Hematopoietic multipotent progenitor cell treated with erythropoietin and hydrocortisone succinate and interleukin-3 and kit ligand, for 4 days (in vitro differentiated cells): ENCODE measurements at places on chromosomes 3 and 15.

DNA sequence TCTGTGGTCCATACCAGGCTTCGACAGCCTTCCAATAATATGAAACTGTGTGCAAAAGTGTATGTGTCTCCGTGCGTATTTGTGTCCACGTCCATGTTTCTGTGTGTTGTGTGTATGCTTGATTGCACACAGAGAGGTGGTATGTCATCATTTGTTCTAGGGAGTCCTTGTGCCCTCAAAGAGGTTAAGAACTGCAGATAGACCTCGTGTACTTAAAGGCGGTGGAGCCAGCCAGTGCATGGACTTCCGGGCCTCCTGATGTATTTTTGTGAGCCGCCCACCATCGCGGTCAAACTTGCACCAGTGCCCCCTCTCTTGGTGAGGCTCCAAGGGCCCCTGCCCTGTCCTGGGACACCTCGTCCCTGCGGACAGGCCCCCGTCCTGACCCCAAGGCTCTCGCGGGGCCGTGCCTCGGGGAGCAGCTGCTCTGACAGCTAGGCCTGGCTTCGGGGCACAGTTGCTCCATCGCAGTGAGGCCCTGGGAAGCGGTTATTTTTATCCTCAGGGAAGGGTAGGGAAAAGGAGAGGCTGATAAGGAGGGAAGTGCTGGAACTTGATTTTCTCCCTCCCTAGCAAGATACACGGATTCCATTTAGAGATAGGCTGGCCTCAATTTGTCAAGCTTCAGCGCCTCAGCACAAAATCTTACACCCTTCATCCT, 1.2 kb upstream of the RYK start:
- no peak for DNase-seq

DNA sequence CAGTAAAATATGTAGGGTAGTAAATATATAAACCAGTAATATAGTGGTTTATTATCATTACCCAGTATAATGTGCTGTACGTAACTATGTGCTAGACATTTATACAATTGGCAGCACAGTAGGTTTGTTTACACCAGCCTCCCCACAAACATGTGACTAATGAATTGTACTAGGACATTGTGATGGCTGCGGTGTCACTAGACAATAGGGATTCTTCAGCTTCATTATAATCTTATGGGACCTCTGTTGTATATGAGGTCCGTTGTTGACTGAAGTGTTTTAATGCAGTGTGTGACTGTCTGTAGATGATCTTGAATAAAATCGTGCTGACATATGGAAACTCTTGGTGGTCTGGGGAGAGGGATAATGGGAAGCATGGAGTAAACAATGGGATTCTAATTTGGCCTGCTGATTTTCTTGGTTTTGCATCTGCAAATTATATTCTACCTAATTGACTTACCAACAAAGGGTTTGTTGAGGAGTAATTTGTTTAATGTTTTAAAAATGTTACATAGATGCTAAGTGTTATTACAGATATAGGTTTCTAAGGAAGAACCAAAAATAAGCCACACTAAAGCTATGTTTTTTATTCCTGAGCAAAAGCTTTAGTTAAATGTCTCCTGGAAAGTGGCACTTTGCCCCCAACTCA, 496.5 kb upstream of the TBL1XR1 start:
- DNase-seq, result no peak

DNA sequence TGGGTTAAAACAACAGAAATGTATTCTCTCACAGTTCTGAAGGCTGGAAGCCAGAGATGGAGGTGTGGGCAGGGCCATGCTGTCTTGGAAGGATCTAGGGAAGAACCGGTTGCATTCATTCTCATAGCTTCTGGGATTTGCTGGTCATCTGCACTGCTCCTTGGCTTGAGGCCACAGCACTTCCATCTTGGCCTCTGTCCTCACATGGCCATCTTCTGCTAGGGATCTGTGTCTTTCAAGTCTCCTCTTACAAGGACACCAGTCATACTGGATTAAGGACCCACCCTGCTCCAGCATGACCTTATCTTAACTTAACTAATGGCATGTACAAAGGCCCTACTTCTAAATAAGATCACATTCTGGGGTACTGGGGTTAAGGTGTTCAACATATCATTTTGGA, 47.7 kb downstream of the RPLP1 start:
- no peak for DNase-seq

GRCh38 chr15:52800828-52801747, 11.0 kb upstream of the ONECUT1 start:
- no peak for DNase-seq

GRCh38 chr15:34064438-34064837, 25.4 kb upstream of the AVEN start:
- no peak for DNase-seq

DNA sequence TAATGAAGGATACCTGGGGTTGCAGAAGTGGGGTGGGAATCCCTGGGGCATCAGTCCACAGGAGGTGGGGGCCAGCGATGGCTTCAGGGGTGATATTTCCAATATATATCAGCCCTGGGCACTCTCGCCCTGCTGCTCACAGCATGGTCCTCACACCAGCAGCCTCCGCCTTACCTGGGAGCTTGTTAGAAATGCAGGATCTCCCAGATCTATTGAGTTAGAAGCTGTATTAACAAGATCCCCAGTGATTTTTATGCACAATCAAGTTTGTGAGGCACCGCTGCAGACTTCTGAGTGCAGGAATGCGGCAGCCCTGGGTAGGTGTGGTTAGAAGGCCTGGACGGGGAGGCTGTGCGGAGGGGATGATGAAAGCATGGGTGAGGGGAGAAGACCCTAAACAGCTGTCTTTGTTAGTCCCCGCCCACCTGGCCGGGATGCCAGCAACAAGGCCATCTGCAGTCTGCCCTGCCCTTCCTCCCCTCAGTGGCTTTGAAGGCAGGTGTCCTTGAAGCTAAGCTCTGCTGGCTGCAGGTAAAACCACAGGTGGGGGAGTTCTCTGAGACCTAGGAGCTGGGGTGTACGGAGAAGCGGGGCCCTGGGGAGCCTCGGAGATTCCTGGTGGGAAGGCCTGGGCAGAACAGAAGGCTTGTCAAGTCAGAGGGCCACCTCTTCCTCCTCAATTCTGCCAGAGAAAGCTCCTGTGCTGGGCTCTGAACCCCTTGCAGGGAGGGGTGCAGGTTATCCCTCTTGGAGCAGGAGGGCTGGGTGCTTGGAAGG, 11.4 kb downstream of the FAM107A start:
- no peak for DNase-seq

- no peak for DNase-seq
Observed at GRCh38 chr3:27607370-27607769, 114.8 kb downstream of the EOMES start.

GRCh38 chr15:65766422-65767263, 25.4 kb downstream of the DENND4A start:
- DNase-seq, result no peak

DNA sequence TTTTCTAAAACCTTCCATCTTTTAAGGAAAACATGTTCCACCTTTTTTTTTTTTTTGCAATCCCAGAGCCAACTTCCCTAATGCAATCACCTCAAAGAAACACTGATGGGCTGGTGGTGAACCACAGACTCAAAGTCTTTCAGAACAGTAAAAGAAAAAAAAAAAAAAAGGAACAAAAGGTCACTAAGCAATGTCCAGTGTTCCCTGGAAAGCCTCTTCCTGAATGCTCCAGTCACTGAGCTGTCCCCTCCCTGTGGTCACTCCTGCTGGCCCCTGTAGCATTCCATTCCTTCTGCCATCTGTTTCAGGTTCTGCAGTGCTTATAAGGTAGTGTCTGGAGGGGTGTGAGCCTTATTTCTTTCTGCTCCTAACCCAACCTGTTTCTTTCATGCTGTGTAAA, 53.3 kb downstream of the AAGAB start:
- DNase-seq, result peak; percentile 19

GRCh38 chr3:54951405-54951804, 23.5 kb upstream of the LRTM1 start:
- peak; percentile 64 for DNase-seq

DNA sequence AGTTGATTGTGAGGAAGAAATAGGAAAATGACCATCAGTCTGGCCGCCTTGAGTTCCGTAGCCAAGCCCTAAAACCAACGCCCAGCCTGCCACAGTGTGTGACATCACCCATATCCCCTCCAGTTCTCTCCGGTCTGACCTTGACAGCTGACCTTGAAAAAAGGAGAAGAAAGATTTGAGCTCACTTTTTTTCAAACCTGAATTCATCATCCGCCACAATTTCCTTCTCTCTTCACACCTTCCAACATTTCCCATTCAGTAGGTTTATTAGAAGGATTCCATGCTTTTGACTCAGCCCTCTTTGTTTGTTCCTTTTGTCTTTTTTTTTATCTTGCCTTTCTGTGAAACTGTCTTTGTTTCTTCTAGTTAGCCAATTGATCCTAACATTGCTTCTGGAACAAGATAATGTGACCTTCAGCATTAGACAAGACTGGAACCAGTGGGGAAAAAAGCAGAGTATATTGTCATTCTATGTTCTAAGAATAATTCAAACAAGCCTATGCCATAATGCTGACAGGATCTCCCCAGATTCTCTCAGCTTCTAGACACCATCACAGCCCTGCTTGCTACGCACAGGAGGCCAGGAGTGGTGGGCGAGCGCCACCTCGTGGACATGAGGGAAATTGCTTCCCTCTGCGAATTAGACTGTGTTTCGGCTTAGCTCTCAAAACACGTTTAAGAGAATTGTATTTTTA, 283.1 kb downstream of the FGF12 start:
- peak; percentile 71 for DNase-seq

- DNase-seq, result no peak
Observed at GRCh38 chr3:123984957-123985356, 7.0 kb downstream of the ROPN1 start.

GRCh38 chr15:80989081-80989517, 520 bp downstream of the MESD start:
- DNase-seq, result peak; percentile 32

GRCh38 chr3:125194849-125195601, 17.5 kb downstream of the SLC12A8 start:
- no peak for DNase-seq

DNA sequence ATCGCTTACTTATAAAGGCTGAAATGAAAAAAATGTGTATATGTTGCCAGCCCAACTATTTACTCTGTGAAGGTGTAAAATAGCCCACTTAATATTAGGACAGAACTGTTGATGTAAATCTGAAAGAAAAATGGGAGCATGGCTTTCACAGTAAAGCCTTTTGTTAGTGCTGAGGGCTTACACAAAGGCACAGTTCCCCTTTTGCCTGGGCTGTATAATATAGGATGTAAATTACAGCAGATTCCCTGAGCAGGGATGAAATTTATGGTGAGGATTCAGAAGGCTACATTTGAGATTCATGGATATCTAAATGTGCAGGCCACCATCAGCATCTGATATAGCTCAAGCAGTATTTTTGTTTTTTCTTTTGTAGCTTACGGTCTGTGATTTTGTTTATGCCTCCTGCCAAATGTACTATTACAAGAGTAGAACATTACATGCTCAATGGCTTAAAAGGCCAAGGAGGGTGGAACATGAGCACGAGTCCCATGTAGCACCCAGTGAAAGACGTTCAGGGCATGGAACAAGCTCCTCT, 109.1 kb upstream of the ATP10A start:
- DNase-seq, result no peak

GRCh38 chr3:35644451-35644850, 5.1 kb downstream of the ARPP21 start:
- no peak for DNase-seq

DNA sequence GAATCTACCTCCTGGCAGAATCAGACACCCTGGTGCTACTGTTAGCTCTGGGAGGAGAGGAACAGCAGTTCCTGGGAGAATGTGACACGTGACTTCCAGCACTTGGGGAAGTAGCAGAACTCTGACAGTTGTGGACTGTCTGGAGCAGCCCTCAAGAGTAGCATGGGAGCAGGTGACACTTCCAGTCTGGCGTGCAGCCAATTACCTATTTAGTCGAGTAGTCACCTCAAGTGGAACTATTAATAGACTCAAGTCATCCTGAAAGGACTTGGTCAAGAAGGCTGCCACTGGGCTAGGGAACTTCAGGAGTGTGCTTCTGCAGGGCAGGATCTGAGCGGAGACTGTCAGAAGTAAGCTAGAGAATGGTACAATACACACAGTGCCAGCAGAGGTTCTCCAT, 62.3 kb downstream of the MTHFS start:
- DNase-seq, result no peak

DNA sequence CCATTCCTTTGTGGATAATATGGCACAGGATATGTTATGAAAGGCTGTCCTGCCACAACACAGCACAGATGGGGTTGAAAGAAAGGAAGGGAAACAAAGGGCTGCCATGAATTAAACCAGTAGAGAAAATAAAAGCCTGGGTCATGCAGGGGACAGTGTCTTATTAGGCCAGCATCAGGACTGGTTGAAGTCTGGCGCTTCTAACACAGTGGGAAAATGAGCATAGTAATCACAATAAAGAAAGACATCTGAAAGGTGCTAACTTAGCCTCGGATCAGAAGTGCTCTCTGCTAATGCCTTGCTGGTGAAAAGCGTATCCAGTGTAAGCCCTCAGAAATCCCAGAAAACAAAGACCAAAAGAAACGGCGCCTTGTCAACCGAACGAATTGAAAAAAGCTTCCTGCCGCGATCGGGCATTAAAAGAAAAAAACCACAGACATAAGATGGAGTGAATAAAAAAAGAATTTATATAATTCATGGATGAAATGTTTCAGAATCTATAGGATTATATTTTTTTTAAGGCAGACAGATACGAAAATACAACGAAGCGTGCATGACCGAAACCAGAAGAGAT, 566 bp upstream of the MKRN3 start:
- DNase-seq, result no peak

DNA sequence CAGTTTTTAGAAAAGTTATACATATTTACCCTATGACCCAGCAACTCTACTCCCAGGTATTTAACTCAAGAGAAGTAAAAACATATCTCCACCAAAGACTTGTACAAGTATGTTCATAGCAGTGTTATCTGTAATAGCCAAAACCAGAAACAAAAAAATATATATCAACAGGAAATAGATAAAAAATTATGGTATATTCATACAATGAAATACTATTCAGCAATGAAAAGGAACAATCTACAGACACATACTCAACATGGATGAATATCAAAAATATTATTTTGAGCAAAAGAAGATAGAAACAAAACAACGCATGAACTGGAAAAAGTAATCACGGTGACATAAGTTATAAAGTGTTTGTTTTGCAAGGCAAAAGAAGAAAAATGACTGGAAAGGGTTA, 72.4 kb downstream of the VPS13C start:
- no peak for DNase-seq

DNA sequence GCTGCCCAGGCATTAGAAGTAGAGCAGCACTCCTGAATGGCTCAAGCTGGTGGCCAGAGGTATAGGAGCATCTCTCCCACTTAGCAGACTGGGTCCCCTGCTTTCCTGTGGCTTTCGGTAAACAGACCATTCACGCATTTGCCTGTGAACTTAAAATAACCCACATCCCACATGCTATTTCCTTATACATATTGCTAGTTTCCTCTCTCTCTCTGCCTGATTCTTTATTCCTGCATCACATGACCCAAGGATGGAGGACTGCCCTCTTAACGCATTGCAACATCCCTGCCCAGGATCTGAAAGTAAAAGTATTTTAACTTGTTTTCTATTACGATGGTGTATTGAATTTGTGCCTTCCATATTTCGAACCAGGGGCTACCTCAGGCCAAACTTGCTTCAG, 43.4 kb upstream of the NLGN1 start:
- no peak for DNase-seq

DNA sequence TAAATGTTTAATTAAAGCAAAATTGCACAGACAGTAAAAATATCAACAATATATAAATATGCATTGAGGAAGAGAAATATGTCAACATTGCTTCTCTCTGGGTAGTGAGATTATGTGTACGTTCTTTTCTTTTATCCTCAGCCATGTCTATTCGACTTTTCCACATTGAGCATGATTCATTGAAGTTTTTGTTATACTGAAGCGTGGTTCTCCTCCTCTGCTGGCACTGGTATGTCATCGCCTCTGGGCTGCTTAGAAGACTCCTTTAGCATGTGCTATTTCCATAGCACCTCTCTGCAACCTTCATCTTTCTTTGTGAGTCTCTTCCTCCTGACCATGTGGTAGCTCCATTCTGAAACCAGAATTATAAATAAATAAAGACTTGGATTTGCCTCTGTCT, 65.8 kb upstream of the AKAP13 start:
- DNase-seq, result no peak
